ENCODE measurements at places on chromosomes 16 and 17. TPM values are rescaled to one million over a fixed set of nuclear protein-coding genes. Genes with fewer than 3 reads are reported as not detected.

The OTOP2 gene
- total RNA-seq = not detected

The SIAH1 gene
- total RNA-seq = 36.5 TPM

The TBC1D26 gene
- not detected for total RNA-seq

The MYL4 gene
- total RNA-seq = not detected

The C17orf67 gene
- total RNA-seq = 0.99 TPM

The ASPHD1 gene
- total RNA-seq = 1.5 TPM
